Stimulated activated CD4-positive, alpha-beta T cell treated with anti-CD3 and anti-CD28 coated beads, TNF-alpha, amount 100 ng/mL, for 1 hour (primary cell): ENCODE measurements at places on chromosomes 3 and 15.

DNA sequence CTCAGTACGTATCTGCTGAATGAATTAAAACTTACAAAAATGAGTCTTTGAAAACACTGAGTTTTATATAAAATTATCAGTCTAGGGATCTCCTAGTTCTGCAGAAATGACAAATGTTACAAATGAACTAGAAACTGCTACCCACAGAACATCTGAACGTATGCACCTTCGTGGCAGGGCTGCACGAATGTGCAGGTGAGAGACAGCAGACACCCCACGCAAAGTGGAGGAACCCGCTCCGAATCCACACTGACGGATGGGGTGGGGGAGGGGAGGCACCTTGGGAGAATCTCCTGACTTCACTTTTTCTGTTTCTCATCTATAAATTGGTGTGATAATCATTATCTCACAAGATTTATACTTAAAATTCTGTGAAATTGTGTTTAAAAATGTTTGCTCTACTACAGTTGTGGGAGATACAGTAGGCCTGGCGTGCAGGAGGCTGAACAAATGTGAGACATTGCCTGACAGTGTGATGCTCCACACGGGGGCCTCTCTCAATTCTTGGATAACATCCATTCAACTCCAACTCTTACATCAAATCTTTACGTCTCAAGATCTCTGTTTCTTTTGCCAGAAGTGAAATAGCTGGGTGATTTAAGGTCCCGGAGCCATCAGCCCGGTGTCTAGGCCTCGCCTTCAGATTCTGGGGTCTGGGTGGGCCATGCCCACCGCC is 86.9 kb downstream of the ATP10A start:
- no peak for DNase-seq

- DNase-seq: no peak
These were observed 27.1 kb upstream of the LACTB start for GRCh38 chr15:63094495-63094931.

DNA sequence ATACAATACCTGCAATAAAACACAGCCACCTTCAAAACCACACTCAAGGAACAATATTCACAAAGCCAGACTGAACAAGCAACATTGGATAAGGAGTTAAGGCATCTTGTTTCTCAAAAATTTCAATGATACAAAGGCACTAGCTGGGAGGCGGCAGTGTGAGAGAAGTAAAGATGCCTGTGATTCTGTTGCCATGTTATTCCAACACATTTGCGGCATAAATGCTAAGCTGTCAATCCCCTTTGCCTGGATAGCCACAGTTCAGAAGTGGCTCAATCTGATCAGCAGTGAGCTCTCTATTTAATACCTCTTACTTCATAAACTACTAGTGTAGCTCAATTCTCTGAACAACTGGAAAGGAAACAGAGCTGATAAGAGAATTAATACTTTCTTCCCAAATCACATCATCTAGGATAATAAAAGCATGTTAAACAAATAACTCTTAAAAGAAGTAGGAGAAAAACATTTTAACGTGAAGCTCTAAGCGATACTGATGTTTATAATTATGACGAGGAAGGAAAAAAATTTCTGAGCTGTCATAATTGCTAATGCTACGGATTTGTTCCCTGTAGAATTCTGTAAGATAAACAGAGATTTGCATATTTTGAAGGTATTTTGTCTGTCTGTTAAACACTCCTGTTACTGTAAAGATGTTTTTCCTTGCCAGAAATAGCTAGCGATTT is 358.4 kb downstream of the FOXP1 start:
- DNase-seq: no peak

DNA sequence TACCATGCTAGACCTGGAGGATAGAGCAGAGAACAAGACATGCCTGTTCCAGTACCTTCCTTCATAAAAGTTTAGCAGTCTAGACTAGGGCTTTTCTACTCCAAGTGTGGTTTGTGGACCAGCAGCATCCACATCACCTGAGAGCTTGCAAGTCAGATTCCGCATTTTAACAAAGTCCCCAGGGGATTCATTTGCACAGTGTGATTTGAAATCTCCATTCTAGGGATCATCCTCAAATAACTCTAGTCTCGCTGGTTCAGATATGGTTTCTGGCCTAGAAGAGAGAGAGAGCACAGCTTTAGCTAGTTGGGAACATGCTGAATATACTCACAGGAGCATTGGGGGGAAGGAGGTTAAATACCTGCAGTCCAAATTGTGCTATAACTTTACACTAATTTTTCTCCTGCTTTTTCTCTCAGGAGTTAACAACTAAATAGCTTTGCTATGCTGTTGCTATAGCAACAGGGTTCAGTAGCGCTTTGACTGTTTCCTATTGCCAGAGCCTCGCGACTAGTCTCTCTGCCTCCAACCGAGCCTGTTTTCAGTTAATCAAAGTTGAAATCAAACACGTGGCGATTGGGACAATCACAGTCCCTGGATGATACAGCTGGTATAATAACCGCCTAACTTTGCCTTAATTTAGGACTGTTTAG is 64.0 kb upstream of the RASGRF1 start:
- DNase-seq: no peak

DNA sequence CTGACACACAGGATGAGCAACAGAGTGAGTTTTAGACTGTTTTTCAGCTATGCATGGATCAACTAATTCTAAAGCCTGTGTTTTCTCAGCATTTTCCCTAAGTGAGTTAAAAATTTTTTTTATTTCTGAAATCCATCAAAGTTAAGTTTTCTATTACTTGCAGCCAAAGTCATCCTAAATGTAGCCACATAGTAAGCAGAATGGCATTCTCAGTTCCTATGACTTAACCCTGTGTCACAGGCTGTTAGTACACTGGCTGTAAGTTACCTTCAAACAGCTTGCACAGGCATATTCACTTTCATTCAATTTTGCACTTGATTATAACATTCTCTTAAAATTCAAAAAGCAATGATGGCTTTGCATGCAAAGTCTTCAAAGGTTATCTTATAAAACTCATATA is 368.2 kb downstream of the OCA2 start:
- no peak for DNase-seq

DNA sequence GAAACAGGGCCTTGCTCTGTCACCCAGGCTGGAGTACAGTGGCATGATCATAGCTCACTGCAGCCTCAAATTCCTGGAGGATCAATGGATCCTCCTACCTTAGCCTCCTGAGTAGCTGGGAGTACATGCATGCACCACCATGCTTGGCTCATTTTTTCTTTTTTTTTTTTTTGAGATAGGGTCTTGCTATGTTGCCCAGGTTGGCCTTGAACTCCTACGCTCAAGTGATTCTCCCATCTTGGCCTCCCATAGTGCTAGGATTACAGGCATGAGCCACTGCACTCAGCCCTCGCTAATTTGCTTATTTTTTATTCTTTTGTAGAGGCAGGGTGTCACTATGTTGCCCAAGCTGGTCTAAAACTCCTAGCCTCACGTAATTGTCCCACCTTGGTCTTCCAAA is 6.0 kb upstream of the ARIH1 start:
- no peak for DNase-seq

- no peak for DNase-seq
These were observed 64.2 kb downstream of the ECT2 start for GRCh38 chr3:172814738-172815137.

DNA sequence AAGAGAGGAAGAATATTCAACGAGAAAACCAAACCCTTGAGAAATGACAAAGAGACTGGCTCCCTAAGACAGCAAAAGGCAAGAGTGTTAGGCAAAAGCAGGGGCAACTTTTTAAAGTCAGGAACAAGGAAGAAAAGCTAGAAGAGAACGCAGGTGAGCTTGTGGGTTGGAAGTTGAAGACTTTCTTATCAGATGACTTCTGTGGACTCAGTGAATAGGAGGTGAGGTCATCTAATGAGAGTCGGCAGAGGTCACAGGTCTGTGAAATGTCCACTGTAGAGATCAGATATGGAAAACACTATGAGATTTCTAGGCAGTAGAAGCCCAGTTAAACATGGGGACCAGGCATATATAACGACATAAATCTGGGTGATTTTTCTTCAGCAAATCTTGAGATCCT is 27.2 kb upstream of the TNIK start:
- no peak for DNase-seq

- DNase-seq: no peak
These were observed 27.7 kb downstream of the POLQ start for GRCh38 chr3:121517953-121518655.

DNA sequence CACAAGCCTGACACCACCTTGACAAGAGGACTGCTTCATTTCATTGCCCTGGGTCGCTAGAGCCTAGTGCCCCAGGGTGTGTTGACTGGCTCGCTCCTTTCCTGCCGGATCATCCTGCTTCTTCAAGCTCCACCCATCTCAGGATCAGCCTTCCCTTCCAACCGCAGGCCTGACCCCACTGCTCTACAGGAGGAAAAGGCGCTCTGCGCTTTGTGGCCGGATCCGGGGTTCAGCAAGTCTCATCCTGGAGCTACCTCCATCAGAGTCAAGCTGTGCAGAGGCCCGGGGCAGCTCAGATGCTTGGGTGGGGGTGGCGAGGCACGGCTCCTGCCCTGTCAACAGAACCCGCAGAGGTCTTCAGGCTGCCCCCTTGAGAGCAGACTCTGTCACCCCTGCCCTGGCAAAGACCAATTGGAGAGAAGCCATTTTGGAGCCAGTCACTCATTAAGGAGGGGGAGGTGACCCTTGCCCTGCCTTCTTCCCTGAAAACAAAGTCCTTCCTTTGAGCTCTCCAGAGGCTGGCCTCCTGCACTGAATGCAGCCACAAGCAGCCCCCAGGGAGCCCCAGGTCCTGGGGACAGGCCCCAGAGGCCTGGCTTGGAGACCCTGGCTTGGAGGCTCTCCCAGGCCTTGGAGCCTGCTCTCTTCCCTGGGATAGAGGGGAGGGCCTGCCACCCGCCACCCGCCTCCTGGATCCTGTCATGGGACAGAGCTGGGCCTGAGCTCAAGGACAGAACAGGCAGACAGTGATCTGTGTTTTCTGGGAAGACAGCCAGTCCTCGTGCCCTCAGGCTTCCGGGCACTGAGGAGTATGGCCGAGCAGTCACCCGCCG is 80.3 kb downstream of the CPN2 start:
- DNase-seq: no peak

DNA sequence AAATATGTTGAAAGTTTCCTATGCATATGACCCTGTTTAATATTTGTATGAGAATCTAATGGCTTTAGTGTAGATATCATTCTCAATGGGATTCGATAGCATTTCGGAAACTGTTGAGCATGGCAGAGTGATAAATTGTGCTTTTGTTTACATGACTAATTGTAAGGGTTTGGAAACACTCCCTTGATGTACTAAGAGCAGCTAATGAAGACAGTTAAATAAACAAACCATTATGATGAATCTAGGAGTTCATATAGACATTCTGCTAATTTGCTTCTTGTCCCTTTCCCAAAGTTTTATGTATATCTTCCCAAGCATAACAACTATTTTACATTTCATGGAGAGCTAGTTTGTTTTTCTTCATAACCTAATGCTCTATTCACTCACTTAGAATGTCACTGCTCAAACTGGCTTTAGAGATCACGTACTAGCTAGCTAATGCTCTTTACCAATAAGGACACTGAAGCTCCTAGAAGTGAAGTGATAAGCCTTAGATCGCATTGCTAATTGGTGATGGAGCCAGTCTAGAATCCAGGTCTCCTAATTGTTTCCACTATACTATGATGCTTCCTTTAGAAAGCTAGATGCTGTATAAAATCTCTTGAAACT is 140.8 kb downstream of the TP63 start:
- DNase-seq: no peak

GRCh38 chr3:58305882-58306711 is at the start of the genes HTD2 and RPP14:
Gene HTD2, plus strand, starts transcription at chr3:58306520. Its CDS starts 11,094 bp downstream, at chr3:58317614.
Gene RPP14, plus strand, starts transcription at chr3:58306245. Its CDS starts 4,085 bp downstream, at chr3:58310330.
- peak; percentile 98 for DNase-seq

- DNase-seq: no peak
These were observed 38.1 kb downstream of the NMNAT3 start for GRCh38 chr3:139639662-139640061.

DNA sequence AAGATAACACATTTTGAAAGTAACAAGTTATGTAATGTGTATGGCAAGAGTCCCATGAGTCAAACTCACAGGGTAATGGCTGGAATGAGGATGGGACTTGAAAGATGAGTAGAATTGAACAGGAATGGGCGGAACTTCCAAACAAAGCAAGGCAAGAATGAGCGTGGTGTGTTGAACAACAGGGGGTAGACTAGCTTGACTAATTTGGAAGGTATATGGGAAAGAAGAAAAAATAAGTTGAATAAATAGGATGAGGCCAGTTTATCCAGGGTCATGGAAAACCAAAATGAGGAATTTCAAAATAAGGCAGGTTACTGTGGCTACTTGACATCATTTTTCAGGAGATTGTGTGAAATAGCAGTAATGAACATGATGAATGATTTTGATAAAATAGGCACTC is 2.5 kb upstream of the DPH6 start:
- no peak for DNase-seq

DNA sequence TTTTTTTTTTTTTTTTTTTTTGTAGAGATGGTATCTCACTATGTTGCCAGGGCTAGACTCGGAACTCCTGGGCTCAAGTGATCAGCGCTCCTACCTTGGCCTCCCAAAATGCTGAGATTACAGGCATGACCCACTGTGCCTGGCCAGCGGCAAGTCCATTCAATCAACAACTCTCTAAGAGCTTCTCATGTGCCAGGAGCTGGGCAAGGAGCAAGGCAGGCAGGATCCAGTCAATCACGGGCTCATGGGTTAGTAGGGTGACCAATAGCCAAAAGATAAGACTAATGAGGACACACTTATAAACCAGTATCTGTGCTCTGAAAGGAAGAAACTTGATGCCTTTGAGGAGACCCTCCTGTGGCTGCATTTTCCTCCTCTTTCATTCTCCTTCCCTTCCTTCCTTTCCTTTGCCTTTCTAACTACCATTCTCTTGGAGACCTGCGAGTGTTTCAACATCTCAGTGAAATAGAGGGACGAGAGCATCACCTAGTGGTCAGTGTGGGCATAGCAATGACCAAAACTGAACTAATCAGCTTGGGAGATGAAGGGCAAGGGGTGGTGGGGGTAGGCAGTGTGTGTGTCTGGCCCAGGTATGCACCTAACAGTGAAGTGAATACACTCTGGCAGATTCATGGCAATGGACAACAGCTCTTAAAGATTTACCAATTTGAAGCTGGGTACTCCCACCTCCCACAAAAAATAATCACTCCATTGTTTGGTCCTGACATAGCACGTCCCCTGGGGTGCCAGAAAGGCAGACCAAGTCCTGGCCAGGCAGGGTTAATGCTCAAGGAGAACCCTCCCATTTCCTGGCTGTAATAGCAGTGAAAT is 6.3 kb downstream of the RPP25 start:
- DNase-seq: peak; percentile 64

DNA sequence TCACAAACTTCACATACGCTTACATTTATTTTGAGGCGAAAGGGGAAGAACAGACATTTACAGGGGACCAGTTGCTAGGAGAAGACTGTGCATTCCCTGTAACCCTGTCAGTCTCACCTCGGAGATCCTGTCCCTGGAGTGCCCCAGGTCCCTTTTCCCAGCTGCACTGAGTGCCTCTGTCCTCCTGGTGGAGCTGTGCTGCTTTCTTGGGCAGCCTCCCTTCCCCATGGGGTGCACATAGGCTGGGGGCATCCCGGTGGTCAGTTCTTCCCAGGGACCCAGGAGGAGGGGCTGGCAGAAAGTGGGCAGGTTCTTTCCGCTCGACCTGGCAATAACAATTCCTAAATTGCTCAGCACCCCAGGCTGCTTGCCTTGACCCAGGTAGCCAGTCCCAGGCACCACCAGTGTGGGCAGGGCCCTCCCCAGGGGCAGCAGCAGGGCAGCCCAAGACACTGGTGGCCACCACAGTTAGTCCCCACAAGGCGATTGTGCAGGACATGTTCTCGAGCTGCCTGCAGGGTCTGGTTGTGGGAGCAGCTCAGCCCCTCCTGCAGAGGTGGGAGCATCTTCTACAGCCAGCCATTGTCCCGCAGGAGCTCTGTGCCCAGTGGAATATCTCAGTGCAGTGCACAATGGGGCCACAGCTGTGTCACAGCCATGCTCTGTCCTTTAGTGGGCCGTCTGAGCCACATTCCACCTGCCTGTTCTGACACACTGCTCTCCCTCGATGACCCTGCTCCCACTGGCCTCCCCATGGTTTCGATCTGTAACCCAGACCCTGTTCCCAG is 36.3 kb downstream of the APBA2 start:
- DNase-seq: no peak
